IPS DF 6.9 (cell line): ENCODE measurements at places on chromosomes 5 and 9.

GRCh38 chr9:124302921-124303320, 45.2 kb downstream of the NEK6 start:
- no peak for DNase-seq

- no peak for DNase-seq
Measured at GRCh38 chr5:173880306-173880985, 7.7 kb upstream of the CPEB4 start.

GRCh38 chr9:78900500-78900899, 603.6 kb downstream of the PSAT1 start:
- no peak for DNase-seq

GRCh38 chr9:137294091-137294680, 7.9 kb downstream of the NRARP start:
- DNase-seq: no peak
